ENCODE measurements at places on chromosomes 7 and 10.
A peak's percentile ranks its signal among the peaks of the same experiment; 100 is the strongest.

- no peak for DNase-seq
These were observed 149.8 kb downstream of the LSMEM1 start for GRCh38 chr7:112630565-112630964.

DNA sequence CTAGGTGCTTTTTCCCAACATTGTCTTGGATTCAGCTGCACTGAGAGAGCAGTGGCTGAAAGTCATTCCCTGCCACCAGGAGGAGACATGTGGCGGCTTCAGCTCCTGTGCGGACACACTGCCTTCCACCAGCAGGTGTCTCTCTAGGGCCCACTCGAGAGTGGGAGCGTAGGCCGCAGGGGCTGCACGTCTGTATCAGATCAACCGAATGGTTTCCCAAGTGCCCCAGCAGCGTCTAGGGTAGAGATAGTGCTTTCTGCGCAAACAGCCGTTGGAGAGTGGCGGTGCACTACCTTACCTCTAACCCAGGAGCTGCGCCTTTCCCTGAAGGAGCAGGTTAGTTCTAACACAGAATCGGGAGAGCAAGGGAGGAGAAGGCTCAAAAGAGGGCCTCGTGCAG, 31.7 kb downstream of the PAPOLB start:
- peak; percentile 7 for DNase-seq

- DNase-seq, result no peak
These were observed 410.0 kb upstream of the SEMA3D start for GRCh38 chr7:85596827-85597226.

GRCh38 chr10:122665329-122665860, 34.3 kb downstream of the C10orf120 start:
- DNase-seq, result no peak

DNA sequence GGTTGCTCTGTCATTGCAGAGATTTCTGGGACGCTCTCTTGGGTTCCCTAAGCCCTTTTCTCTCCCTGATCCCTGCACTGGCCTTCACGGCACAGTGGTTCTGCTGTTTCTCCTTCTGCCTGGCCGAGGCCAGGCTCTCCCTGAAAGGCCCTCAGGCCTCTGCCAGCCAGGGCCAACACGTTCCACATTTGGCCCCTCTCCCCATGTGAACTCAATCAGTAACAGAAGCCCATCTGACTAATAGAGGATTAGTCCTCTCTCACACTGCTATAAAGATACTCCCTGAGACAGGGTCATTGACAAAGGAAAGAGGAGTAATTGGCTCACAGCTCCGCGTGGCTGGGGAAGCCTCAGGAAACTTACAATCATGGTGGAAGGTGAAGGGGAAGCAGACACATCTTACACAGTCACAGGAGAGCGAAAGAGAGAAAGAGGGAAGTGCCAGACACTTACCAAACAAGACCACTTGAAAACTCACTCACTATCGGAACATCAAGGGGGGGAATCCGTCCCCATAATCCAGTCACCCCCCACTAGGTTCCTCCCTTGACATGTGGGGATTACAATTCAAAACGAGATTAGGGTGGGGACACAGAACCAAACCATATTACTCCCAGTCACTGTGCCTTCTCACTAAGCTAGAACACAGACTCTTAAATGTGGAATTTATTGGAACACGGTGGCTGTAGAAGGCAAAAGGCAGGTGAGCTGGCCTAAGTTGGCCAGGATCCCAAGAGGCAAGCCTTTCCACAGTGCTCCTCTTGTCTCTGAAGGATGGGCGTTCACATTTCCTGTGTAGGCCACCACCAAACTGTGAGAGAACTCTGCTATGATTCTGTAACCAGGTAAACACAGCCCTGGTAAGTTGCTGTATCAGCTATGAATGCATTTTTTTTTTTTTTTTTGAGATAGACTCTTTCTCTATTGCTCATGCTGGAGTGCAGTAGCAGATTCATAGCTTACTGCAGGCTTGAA, 8.8 kb downstream of the FZD8 start:
- DNase-seq, result no peak

DNA sequence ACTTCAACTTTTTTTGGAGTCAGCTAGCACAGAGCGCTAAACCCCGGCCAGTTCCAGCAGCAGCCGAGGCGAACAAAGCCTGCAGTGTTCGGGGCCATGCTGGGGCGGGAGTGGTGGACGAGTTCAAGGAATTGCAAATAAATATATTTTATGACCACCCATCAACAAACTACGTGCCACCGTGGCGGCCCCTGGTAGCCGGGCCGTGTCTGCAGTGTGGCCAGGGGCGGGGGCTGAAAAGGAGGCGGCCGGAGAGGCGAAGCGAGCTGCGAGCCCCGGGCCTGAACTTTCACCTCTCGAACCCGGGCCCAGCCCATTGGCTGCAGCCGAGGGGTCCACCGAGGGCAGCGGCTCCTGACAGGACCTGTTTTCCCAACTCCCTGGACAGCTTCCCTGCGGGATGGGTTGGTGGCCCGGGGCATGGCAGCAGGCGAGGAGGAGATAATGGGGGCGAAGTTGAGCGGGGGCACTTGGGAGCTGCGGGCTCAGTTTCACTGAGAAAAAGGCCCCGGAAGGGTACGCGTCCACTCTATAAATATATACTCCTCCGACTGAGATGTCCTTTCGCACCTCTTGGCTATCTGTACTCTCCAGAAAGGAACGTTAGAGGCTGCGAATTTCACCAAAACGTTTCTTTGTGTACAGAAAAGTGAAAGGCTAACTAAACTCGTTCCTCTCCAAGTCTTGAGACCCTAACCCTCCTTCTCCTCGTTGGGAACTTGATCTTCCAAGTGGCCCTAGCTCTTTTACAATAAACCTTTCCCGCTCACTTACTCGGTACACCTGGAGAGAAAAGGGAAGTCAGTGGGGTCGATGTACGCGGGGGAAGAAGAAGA, 164.6 kb upstream of the PPP1R3A start:
- DNase-seq, result no peak

GRCh38 chr7:101133621-101134398, 6.9 kb downstream of the SERPINE1 start:
- no peak for DNase-seq

DNA sequence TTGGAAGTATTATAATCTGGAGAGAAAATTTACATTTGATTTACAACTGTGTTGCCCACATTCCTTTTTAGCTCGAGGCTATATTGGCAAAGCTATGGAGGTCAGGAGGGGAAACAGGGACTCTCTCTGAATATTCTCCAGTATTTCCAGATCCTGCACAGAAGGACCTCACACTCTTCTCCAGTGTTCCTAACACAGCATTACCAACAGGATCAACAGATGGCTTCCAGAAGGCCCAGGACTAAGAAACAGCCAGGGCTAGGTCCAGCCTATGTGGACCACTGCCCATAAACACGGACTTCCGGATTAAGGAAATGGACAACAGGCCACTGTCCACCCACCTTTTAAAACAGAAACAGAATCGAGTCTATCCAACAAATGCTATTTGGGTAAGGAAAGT, 65.3 kb downstream of the CHCHD3 start:
- DNase-seq, result no peak

- DNase-seq, result no peak
These were observed 638.9 kb upstream of the FZD8 start for GRCh38 chr10:36280890-36281499.

GRCh38 chr7:151408839-151409666, 785 bp downstream of the WDR86 start:
- peak; percentile 29 for DNase-seq

- DNase-seq, result no peak
These were observed 5.0 kb downstream of the CXCL12 start for GRCh38 chr10:44379907-44380306.

DNA sequence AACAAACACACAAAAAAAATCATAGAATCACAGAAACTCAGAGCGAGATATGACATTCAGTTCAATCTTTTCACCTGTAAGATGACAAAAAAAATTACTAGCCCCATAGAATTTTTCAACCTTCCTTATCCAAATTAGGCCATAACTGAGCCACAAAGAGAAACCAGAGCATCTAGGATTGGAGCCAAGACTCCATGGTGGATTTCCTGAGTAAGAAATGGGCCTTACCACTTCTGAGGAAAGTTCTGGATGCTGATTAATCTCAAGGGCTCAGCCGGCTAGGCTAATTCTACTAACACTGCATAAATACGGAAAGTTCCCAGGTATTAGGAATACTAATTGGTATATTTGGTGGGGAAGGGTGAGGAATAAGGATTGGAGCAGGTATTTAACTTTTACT, 16.8 kb downstream of the LIPM start:
- no peak for DNase-seq

GRCh38 chr7:94634502-94634901, 21.4 kb downstream of the SGCE start:
- DNase-seq, result no peak

GRCh38 chr10:104256335-104256961, 1.8 kb downstream of the GSTO1 start:
- DNase-seq, result no peak

GRCh38 chr10:4596951-4597350, 229.1 kb upstream of the AKR1E2 start:
- no peak for DNase-seq

- DNase-seq, result no peak
These were observed 23.2 kb downstream of the CALCR start for GRCh38 chr7:93551063-93551895.

DNA sequence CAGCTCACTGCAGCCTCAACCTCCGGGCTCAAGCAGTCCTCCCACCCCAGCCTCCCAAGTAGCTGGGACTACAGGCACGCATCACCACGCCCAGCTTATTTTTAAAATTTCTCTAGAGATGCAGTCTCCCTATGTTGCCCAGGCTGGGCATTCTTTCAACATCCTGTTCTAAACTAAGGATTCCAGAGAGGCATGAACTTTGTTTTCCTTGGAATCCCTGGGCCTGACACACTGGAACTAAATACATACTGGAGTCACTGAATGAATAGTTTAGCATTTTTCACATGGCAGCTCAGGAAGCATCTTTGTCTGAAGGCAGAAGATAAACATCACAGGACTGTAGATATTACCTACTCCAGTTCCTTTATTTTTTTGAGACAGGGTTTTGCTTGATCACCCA, 108.7 kb downstream of the ITIH5 start:
- no peak for DNase-seq

GRCh38 chr10:49183596-49184542, 4.3 kb downstream of the TMEM273 start:
- no peak for DNase-seq

- DNase-seq, result no peak
These were observed 164.2 kb upstream of the EEPD1 start for GRCh38 chr7:35988818-35989217.

DNA sequence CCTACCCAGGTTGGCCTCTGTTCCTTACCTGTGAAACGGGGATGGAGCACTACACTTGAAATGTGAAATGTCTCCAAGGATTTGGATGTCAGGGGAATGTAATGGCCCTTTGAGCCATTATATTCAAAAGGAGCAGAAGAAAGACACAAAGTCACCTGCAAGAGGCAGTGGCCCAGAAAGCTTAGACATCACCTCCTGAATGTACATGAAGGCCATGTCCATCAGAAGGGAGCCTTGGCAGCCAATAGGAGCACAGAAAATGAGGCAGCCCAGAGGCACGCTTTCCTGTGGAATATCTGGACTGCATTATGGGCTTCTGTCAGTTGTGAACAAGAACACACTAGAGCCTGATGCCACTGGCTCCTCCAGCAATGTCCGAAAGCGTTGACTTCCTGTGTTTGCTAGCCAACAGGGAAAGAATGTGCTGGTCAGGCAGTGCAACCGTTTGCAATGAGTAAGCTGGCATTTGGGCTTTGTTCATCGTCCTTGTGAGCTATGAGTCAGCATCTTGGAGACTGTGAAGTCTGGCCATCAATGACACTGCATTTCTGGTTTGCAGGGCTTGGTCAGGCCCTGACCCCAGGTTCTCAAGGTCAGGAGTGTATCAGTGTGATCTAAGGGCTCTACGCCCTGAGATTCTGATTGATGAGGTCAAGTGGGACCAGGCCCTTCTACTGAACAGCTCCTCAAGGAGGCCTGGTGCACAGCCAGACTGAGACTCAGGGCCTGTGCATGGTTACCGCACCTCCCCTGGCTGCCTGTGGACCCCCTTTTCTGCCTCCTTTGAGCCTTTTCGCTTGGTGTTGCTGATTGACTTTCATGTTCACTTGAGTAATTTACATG, 222.4 kb downstream of the RPS24 start:
- no peak for DNase-seq

DNA sequence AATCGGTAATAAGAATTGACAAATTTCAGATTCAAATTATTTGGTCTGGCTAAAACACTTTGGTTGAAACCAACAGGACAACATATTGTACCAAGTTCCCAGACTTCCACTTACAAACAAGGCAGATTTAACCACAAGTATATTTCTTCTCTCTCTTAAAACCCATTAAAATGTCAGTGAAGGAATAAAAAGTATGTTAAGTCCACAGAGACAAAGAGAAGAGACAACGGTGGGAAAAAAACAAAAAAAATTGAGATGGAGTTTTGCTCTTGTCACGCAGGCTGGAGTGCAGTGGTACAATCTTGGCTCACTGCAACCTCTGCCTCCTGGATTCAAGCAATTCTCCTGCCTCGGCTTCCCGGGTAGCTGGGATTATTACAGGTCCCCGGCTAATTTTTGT, 16.3 kb downstream of the TM9SF3 start:
- no peak for DNase-seq
